CD4-positive, alpha-beta memory T cell (primary cell): ENCODE measurements at places on chromosomes 3 and 15.

GRCh38 chr3:157527131-157527881 is 24.1 kb upstream of the VEPH1 start:
- no peak for DNase-seq

GRCh38 chr15:62983956-62984355 is 58.6 kb upstream of the TPM1 start:
- no peak for DNase-seq

DNA sequence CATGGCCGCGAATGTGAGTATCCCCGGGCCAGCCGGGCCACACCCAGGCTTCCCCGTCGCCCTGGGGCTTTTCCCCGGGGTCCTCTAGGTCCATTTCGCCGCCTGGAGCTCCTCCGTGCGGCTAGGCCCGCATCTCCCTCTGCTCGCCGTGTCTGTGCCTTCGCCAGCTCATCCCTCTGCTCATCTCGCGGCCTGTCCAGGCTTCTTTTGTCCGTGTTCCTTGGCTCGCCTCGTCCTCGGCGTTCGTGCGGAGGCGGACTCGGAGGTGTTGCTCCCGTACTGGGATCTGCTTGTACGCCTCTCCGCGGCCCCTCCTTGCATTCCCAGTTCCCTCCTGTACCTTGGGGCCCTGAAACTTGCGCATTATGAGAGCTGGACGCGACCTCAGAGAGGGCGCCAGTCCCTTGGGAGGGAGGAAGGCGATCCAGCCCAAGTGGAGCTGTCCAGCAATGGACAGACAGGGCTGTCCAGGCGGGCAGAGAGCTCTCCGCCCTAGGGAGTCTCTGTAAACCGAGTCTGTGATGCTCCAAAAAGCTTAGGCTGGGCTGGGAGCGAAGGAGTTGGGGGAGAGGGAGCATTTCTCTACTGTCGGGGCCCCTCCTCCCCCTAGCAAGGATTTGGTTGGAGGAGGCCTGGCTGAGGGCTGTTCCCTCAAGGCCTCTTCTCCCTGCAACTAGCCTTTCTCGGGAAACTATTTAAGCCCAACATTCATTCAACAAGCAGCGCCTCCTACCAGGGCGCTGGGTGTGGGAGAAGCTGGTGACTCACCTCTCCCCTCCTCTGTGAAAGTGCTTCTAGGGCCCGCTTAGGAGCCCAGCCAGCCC is 553 bp downstream of the TMEM43 start:
- peak; percentile 37 for DNase-seq

- peak; percentile 60 for DNase-seq
These were observed 27.5 kb downstream of the CCDC12 start for GRCh38 chr3:46948830-46949671.

GRCh38 chr15:100560323-100560722 is 31.6 kb upstream of the CERS3 start:
- DNase-seq, result no peak

GRCh38 chr15:100824211-100824610 is 55.4 kb upstream of the ALDH1A3 start:
- no peak for DNase-seq

- no peak for DNase-seq
These were observed 173.5 kb downstream of the ABHD5 start for GRCh38 chr3:43863966-43864933.

DNA sequence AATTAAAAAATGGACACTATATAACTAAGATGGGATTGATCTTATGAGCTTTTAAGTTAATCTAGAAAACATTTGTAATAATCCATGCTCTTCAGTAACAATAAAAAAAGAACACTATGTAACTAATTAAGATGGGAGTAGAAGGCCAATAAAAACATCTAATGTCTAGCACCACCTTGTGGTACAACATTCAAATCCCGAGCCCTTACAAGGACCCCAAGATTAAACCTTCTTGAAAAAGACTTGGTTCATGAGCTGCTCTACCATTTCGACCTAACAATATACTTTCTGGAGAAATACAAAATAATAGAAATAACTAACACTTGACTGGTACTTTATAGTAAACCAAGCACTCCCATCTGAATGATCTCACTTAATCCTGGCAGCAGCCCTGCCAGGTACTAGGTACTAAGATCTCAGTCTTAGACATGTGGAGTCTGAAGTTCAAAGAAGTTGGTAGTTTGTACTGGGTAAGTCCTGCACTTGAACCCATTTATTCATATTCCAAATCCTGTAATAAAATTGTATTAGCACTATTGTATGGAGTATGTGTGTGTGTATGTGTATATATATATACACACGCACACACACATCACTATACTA is 21.8 kb downstream of the METTL6 start:
- DNase-seq, result peak; percentile 55

DNA sequence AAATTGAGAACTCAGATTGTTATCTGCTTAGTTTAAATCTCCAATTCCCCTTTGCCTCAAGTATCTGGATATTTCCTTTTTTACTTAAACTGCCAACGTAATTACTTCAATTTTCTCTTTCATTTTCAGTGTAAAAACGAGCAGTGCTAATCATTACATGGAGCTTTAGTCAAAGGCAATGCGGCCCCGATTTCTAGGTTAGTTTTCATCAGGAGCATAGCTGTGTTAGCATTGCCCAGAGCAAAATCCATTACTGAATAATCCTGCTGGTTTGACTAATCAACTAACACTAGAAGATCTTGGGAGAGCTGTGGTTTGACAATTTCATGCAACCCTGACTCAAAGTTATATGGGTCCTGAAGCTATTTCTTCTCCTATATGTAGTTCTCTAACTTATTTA is 46.2 kb downstream of the ZPLD1 start:
- DNase-seq, result no peak

- no peak for DNase-seq
These were observed 289.7 kb upstream of the TPRG1 start for GRCh38 chr3:188881954-188882641.

DNA sequence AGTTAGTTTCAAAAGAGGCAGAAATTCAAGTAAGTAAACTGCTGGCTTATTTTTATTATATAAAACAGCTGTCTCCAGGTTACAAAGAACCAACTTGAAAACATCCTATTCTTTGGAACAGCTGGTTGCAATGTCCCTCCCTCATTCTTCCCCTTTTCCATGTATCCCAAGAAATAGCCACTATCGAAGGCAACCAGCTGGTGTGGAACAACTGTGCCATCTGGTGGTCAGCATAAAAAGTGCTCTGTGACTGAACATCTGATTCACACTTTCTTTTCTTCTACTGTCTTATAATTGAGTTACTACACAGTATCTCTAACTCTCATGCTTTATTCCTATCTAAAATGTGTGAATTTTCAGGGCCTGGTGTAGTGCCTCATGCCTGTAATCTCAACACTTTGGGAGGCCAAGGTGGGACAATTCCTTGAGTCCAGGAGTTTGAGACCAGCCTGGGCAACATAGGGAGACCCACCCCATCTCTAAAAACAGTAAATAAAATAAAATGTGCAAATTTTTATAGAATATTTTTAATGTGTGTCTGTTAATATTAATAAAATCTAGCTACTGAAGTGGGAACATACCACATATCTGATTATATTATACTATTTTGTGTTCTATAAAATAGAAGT is 9.6 kb downstream of the OSBPL11 start:
- peak; percentile 24 for DNase-seq

GRCh38 chr3:167493244-167493643 is 19.4 kb upstream of the SERPINI2 start:
- DNase-seq, result no peak

DNA sequence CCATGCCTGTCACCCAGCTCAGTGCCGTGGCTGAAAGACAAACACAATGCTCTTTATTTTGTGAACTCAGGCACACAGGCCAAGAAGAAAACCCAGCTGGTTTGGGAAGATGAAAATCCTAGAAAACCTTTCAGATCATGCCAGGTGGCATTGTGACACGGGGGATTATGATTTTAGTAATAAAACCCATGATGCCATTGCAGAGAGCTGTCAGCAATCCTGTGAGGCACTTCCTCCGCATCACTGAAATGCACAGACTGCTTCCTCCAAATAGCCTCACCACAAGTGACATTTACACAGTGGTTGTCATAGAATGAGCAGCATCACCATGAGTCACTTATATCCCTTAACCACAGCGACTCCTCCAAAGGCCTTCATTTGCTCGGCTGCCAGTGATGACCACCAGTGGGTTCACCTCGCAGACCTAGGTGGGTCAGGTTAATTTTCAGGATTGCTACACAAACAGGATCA is 22.7 kb downstream of the ABHD6 start:
- no peak for DNase-seq

- DNase-seq, result no peak
These were observed 140.5 kb downstream of the LRRK1 start for GRCh38 chr15:101059381-101060341.

DNA sequence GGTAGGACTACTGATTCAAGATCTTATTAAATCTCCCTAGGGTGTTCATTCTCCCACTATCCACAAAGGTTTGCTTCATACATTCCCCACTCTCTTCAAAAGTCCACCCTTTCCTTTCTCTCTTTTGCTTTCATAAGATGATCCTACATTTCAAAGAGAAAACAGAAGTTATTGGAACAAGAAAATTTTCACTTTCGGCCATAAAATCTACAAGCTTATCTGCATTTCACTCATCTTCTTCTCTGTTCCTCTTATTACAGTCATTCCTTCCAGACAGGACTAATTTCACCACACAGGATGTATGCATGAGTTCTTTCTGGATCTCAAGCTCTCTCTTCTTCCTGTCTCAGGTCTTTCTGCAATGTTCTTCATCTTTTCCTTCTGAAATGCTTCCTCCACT is 238.7 kb downstream of the ISL2 start:
- no peak for DNase-seq

DNA sequence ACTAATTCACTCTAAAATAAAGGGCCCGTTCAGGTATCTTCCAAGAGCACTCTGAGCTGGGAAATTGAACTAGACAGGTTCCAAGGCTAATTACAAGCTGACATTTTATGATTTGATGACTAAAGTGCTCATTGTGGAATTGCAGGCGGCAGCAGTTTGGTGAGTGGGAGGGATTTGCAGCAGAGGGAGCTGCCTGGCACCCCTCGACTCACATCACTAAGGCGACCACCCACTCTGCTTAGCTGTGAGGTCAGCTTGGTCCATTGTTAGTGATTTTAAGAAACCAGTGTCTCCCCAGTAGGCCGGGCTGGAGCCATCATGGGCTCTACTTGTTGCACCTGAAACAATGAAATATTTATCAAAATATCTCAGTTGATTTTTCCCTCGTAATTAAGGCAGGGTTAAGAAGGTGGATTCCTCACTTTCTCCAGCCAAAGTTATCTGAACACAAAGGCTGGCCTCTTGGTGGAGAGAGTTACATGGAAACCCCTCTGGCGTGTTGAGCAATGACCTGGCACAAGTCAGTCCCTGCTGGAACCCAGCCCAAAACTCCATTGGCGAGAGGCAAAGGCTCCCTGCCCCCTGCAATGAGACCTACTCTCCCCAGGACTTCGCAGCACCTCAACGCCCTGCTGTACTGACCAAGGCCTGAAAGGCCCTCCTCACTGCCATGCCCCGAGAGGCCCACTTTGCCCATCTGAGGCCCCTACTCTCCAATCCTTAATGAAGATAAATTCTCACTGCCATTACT is 65.0 kb upstream of the ATP2B2 start:
- no peak for DNase-seq

DNA sequence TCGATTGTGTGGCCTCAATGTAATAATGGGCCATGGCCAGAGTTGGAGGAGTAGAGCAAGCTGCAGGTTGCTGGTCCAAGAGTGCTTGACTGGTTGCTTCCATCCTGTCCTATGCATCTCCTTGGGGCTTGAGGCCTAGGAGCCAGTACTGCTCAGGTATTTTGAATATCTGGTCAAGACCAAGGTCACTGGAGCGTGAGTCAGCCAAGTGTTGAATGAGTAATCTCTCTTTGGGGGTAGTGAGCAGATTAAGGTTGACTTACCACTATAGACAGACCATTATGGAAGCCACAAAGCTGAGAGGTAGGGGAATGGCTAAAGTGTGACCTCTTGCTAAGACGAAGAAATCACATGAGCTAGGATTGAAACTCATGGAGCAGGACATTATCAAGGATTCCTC is 9.4 kb upstream of the PARP6 start:
- DNase-seq, result no peak

DNA sequence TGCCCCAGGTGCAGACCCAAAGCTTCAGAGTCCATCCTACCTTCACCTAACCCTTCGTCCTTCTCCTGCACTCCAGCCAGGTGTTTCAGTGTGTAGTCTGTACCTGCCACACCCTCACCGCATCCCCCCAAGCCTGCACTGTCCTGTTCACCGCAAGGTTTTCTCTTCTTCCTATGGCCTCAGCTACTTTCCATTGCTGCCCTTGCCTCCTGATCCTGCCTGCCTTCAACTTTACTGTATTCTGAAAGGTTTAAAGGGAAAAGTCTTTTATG is 9.3 kb downstream of the GPR160 start:
- no peak for DNase-seq

DNA sequence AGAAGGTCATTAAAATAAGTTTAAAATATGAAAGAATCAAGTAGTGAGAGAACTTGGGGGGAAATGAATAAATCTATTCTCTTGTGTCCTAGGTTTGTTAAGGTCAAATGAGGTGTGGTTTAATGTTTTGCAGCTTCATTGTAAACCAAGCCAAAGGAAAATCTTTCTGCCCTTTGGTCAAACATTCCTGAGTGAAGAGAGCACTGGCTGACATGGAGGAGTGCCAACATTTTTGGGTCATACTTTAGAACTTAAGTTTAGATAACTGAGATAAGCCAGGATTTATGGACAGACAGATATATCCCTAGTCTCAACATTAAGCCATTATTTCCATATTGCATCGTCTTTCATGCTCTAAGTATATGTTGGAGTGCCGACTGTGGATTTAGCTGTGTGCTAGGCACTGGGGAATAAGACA is 66.4 kb downstream of the PTPRG start:
- no peak for DNase-seq

GRCh38 chr3:41997702-41998550 is 36.0 kb upstream of the ULK4 start:
- no peak for DNase-seq

DNA sequence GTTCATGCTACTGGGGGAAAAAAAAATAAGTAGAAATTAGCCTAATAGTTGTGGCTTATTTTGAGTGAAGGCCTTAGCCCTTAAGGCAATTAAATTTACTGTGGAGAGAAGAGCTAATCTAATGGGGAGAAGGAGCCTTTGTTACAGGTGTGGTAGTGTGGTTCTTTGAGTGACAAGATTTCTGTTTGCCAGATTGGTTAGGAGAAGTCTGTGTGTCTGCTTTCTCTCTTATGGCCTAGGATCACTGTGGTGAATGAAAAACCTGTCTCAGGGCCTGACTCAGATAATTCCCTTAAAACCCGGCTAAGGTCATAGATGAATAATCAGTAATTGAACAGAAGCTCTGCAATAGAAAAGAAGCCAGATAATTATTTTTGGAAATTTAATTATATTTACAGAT is 27.0 kb downstream of the OPA1 start:
- no peak for DNase-seq
